Thoracic aorta (tissue), 2 donors: ENCODE measurements at places on chromosomes 12 and 14.

DNA sequence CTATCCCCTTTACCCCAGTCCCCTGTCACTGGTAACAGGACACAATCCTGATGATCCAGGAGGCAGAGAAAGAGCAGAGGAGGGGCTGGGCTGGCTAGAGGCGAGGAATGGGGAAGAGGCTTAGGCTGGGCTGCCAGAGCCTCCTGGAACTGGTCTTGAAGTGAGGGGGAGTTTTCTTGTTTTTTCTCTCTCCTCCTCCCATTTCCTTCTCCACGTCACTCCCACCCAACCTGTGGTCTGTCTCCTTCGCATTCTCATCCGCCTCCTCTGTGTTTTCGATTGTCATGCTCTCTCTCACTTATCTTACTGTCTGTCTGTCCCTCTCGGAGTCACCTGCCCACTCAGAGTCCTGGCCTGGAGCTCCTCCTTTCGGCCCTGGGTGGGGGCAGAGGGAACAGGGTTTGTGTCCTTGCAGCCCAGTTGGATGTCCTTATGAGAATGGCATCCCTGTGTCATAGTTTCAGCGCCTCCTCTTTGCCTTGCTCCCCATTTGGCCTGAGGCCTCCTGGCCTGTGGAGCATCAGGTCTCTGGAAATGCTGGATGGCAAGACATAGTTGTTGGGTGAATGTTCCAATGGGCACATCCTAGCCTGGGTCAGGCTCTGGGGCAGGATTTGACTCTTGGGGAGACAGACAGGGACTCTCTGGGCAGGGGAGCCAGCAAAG lies 3.4 kb upstream of the KRT80 start:
- no peak for DNase-seq

DNA sequence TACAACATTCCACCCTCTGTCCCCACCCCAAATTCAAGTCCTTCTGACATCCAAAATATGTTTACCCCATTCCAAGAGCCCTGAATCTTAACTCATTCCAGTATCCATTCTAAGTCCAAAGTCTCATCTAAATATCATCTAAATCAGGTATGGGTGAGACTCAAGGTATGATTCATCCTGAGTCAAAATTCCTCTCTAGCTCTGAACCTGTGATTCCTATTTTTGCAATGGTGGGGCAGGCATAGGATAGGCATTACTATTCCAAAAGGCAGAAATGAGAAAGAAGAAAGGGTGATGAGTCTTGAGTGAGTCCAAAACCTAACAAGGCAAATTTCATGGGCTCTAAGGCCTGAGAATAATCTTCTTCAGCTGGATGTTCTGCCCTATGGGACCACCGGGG lies 140.3 kb upstream of the FAR2 start:
- no peak for DNase-seq

DNA sequence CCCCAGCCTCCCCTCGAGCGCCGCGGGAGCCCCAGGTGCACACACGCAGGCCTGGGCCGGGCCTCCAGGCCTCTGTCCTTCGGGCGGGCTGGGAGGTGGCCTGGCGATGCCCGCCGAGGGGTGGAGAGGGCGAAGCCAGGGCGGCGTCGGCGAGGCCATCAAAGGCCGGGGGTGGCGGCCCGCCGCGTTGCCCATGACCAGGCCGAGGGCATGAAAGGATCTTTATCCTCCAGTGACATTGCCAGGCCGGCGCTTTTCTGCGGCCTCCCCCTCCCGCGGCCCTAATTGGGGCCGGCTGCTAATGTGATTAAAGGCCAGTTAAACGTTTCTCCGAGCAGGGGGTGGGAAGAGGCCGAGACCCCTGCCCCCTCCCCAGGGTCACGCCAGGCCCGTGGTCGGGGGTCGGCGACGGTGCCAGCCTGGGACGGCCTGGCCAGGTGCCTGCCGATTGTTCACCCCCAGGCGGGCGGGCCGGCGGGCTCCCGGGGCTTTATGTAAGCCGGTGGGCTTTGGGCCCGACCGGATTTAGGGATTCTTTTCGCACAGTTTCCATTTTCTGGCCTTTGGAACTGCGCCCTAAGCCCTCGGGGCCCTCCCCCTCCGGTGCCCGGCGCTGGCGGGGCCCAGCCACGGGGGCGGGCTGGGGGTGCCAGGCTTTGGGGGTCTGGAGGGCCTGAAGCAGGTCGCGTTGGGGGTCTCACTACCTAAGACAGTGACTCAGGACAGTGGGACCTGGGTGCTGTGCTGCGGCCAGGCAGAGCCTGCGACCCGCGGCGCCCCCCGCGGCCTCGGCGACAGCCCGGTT lies 103.2 kb upstream of the DIO3 start:
- no peak for DNase-seq

GRCh38 chr14:99936056-99936455 lies 129.2 kb upstream of the EVL start:
- DNase-seq: no peak

GRCh38 chr12:88035907-88036289 lies 6.7 kb upstream of the C12orf50 start:
- no peak for DNase-seq

GRCh38 chr12:106178562-106178961 lies 39.8 kb upstream of the NUAK1 start:
- DNase-seq: no peak

- DNase-seq: no peak
Observed at GRCh38 chr14:77290705-77291104, 19.7 kb upstream of the NGB start.

GRCh38 chr12:89827592-89827991 lies 119.0 kb upstream of the ATP2B1 start:
- no peak for DNase-seq

DNA sequence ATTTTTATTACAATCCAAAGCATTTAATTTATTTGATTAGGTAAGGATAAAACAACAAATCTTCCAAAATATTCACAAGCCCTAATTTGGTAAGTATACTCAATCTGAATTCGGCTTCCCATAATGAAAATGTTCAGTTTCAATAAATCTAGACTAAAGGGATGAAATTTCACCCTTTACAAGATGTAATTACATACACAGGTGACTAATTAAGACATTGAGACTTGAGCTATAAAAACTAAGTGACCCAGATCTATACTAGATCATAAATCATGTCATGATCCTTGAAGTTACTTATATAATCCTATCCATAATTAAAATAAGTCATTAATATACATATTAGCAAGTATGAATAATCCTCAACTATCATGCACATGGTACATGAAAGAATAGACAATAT lies 36.6 kb downstream of the LRP6 start:
- no peak for DNase-seq
